Renal pelvis (tissue), 12 donors: ENCODE measurements at places on chromosomes 7 and 10. TPM values are rescaled to one million over a fixed set of nuclear protein-coding genes. Genes with fewer than 3 reads are reported as not detected.

- no peak for DNase-seq
Observed at GRCh38 chr10:113267619-113268562, 285.0 kb upstream of the HABP2 start.

The TMEM236 gene
- 0.22 TPM for polyA plus RNA-seq

DNA sequence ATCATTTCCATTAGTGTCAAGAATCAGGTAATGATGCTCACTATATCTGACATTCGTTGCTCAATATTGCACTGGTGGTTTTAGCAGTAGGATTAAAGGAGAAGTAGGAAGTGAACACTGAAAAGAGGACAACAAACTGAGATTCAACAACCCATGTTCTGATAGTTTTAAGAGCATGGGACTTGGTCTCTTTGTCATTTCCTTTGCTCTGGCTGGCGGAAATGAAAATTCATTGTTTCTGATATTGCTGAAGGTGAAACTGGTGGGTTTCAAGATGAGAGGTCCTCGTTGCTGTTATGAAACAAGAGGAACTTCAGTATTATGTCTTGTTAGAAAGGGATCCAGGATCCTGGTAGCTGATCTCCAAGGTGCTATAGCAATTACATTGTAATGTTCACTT lies 129.0 kb downstream of the DNAH11 start:
- no peak for DNase-seq

DNA sequence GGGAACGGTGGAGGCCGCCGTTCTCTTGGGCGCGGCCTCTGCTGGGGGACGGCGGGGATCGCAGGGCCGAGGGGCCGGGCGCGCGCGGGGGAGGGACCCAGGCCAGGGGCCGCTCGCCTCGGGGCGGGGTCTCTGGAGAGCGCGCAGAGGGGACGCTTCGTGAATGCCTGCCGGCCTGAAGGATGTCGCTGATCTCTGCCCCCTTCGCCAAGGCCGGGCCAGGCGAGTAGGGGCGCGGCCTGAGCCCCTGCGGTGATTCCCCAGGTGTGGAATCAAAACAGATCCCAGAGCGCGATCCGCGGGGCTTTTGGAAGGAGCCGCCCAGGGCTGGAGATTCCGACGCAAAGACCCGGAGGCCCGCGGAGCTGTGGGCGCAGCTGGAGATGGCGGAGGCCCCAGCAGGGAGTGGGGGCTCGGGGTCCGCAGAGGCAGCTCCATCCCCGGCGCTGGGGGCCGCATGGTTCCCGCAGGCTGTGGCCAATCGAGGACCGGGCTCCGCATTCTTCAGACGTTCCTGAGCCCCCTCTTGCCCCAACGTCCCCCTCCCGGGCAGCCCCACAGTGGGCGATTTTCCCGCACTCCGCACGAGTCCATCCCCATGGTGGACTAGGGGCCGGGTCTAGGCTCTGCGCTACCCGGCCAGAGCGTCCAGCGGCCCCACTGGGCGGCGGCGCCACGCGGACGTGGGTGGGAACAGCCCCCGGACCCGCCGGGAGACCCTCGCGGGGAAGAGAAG lies 166.0 kb downstream of the ACTR3B start:
- no peak for DNase-seq

- DNase-seq: no peak
Observed at GRCh38 chr7:29496355-29497020, 67.1 kb upstream of the PRR15 start.

GRCh38 chr10:104650072-104650471 lies 9.0 kb downstream of the SORCS3 start:
- DNase-seq: no peak

The DEPP1 gene
- polyA plus RNA-seq: 10.3 TPM

The FAM237B gene
- 0.68 TPM for polyA plus RNA-seq

DNA sequence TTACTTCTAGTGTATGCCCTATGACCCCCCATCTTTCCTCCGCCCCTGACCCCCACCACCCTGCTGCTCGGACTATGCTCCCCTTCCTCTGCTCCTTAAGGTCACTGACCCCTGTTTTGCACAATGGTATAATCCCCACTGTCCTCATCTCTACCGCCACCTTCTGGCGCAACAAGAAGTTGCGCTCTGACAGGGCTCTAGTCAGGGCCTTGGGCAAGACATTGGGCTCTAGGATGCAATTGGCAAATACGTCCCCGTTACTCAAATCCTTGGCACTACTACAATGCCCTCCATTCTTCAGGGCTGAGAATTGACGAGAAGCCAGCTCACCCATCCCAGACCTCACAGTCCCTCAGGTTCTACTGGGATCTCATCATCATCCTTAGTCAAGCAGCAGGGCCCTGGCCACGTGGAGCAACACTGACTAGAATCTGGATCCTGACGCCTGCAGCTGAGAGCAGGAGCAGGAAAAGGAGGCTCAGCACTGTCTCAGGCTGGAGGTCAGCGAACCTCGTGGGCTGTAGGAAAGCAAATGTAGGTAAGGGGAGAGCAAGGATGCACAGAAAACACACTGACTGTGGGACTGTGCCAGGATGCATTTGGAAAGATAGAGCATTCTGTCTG lies 10.6 kb downstream of the LRIT2 start:
- DNase-seq: no peak
